ENCODE measurements at places on chromosomes 5 and 9. TPM values are rescaled to one million over a fixed set of nuclear protein-coding genes. Genes with fewer than 3 reads are reported as not detected.
A peak's percentile ranks its signal among the peaks of the same experiment; 100 is the strongest.

DNA sequence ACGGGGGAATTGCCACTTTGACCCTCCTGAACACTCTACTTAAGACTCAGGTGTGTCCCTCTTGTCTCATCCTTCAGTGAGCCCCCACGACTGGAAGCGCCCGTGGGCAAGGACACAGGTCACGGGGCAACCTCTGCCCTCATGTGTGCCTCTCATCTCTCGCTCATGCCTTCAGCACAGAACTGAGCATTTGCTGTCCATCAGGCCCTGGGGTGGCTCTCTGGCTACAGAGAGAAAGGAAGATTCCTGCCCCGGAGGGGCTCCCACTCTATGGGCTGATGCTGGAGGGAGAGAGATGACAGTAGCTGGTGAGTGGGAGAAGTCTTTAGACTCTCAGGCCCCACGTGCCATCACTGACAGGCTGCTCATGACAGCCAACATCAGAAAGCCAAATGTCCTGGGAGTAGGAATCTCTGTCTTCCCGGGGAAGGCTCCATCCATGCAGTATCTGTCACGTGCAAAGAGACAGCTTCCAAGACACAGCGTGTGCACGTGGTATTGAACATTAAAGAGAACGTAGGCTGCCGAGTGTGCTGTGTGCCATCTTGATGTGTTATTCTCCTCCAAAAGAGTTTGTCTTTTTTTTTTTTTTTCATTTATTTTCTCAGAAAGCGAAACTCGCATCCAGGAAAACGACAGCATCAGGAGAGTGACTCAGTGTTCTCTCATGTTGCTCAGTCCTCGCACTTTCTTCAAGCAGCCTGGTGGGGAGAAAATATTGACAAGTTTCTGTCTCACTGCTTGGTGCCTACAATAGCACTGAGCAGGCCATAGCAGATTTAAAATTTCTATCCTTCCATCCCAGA lies 190.5 kb downstream of the GAS1 start:
- DNase-seq: peak; percentile 78

DNA sequence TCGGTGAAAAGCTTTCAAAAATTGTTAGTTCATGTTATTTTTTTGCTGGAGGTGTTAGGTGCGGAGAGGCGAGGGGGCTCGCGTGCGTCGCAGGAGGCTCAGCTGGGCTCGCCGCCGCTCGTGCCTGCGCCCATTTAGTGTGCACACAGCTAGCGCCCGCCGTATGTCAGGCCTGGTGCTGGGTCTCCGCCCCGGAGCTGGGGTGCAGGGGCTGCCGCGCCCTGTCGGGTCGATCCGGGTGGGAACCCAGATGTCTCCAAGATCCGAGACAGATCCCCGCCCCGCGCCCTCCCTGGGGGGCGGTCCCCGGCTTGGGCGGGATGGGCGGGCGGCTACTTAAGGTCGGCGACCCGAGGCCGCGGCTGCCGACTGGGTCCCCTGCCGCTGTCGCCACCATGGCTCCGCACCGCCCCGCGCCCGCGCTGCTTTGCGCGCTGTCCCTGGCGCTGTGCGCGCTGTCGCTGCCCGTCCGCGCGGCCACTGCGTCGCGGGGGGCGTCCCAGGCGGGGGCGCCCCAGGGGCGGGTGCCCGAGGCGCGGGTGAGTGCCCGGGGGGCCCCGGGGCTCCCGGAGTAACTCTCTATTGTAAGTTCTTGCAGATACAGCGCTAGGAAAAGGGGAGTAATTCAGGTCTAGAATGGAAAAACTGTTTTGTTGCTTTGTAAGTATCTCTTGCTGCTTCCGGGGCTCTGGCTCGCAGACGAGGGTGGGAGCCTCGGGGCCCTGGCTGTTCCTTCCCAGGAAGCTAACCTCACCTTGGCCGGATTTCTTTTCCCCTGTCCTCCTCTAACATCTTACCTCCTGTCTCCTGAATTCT lies 31.7 kb downstream of the GSN start:
- DNase-seq: no peak

GRCh38 chr9:133406480-133407307 lies 11.1 kb downstream of the REXO4 start:
- DNase-seq: no peak

GRCh38 chr9:19113964-19114679 lies 11.4 kb upstream of the HAUS6 start:
- no peak for DNase-seq

DNA sequence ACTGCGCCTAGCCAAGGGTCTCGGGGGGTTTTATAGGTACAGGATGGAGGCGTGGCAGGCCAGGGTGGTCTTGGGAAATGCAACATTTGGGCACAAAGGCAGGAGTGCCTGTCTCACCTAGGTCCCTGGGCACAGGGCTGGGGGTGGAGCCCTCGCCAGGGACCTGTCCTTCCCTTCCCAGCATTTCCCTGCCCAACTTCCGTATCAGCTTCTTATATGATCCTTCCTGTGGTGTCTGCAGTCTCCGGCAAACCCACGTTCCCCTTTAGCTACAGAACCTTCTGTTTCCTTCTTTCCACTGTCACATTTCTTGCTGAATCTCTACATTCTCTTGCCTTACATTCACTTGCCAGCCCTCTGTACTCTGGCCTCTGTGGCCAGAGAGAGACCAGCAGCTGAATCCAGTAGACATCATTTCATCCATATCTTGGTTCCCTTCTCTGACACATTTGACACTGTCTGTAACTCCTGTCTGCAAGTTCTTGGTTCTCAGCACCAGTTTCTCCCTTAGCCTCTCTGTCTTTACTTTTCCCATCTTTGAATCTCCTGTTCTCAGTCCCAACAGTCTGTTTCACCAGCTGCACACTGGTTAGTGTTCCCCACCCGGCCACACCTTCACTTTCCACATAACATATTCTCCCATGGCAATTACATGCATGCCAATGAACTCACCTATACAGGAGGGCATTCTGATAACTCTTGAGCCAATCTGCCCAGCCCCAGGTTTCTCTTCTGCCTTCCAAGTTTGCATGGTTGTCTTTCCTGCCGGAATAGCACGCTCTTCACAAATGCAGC lies 134.7 kb upstream of the ZNF608 start:
- DNase-seq: no peak

- no peak for DNase-seq
Observed at GRCh38 chr5:116810951-116811350, 236.3 kb upstream of the SEMA6A start.

The CXCL14 gene
- 4.0 TPM for total RNA-seq

The PCDHA10 gene
- 1.2 TPM for total RNA-seq

The ACSL6 gene
- 2.6 TPM for total RNA-seq

Data from esophagus muscularis mucosa (tissue), 4 donors.